ENCODE measurements at places on chromosomes 16 and 17.

GRCh38 chr17:44859701-44860100, 12.0 kb downstream of the HIGD1B start:
- no peak for DNase-seq

- DNase-seq, result no peak
Observed at GRCh38 chr16:23356941-23357340, 54.8 kb downstream of the SCNN1B start.

DNA sequence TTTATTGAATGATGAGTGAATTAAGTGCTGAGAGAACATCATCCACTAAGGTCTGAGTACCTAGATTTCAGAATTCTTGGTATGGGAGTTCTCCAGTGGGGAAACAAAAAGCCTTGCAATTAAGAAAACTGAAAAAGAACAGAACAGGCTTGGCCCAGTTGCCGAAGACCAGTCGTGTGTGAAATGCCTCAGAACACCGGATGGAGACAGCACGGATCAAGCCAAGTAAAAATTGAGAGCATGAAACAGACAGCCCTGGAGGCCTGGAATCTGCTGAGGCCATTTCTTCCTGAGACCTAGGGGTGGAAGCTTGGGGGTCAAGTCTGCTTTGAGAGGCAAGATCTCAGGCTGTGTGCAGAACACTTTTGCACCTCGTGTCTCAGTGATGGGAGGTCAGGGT, 43.3 kb downstream of the GRIN2A start:
- DNase-seq, result no peak

GRCh38 chr16:16817196-16817595, 438.3 kb downstream of the NPIPA7 start:
- DNase-seq, result no peak

GRCh38 chr16:23013484-23013883, 135.8 kb downstream of the USP31 start:
- no peak for DNase-seq

DNA sequence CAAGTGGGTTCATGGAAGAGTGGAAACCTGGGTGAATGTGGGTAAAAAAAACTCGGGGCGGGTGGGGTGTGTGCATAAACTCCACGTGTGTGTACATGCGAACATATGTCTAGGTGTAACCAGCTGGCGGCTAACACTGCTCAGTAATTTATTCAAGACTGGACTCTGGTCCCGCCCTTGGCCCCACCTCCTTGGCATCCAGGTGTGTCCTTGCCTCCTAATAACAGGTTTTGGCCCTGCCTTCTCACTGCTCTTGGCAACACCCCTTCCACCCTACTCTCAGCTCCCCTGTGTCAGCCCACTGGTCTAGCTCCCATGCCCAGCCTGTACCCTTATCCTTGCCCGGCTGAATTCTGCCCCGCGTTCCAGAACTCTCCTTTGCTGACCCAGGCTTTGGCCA, 8.3 kb downstream of the FLII start:
- no peak for DNase-seq

DNA sequence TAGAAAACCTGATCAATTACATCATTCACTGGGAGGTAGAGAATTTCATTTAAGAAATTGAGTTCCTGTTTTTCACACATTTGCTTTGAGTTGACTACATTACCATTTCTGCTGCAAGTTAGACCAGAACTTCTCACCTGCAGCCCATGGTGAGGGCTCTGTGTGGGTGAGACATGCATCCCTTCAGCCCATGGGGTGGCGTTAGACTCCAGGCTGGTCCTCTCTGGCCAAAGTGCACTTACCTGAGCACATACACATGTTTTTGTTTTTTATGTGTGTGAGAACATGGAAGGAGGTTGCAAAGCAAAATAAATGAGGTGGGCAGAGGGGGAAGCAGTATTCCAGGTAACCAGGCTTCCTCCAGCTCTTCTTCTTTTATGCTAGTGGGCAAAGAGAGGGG, 470.2 kb downstream of the PMP22 start:
- no peak for DNase-seq

DNA sequence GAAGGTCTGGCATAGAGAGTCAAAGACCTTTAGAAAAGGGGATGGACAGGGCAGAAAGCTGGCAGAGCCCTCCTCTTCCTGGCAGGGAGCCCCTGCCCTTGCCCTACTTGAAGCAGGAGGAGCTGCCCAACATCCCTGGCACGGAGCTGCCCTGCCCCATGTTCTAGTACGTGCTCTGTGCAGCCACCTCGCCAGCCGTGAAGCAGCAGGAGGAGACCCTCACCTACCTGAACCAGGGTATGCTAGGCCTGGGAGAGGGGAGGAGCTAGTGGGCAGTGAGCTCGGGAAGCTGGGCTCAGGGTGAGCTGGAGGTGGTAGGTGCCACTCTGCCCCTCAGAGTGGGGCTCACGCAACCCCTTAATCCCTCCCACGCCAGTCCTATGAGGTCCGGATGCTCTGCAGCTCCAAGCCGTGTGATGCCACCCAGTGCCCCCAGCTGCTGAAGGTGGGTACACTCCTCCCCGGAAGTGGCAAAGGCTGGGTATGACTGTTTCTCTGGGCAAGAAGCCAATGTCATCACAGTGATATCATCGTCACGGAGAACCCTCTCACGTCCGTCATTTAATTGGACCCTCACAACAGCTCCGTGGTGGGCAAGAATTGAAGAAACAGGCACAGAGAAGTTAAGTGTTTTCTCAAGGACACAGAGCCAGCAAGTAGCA, 12.7 kb upstream of the STAC2 start:
- no peak for DNase-seq

GRCh38 chr17:3771140-3771539, 29.8 kb downstream of the ITGAE start:
- DNase-seq, result no peak

- no peak for DNase-seq
Observed at GRCh38 chr17:69323806-69324205, 3.1 kb downstream of the ABCA5 start.

Data from MM.1S (cell line).